Forelimb muscle (tissue), 1 donor: ENCODE measurements at places on chromosomes 1 and 21. TPM values are rescaled to one million over a fixed set of nuclear protein-coding genes. Genes with fewer than 3 reads are reported as not detected.

Gene IFNGR2
- polyA plus RNA-seq = 53.2 TPM

Gene KRTAP12-2
- not detected for polyA plus RNA-seq

Gene APOBEC4
- not detected for polyA plus RNA-seq

Gene SYTL1
- 0.49 TPM for polyA plus RNA-seq

Gene XCL2
- polyA plus RNA-seq = 0.27 TPM

Gene INSRR
- 0.70 TPM for polyA plus RNA-seq

DNA sequence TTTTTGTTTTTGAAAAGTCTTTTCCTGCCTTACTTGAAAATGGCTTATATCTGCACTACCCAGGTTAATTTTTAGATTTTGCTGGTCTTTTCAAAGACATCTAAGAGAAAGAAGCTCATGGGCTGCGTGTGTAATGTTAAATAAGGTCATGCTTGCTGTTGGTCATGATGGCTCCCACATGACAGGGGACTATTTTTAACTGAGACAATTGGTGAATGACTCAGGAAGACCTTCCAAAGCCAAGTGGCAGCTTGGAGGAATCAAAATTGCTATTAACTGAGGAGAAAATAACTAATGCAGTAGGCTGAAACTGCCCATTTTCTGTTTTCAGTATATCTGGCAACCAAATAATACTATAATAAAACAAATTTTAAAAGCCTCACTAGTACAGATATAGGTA, 117.1 kb upstream of the SPAG17 start:
- no peak for DNase-seq

GRCh38 chr1:110697606-110698005, 22.9 kb upstream of the KCNA3 start:
- no peak for DNase-seq

DNA sequence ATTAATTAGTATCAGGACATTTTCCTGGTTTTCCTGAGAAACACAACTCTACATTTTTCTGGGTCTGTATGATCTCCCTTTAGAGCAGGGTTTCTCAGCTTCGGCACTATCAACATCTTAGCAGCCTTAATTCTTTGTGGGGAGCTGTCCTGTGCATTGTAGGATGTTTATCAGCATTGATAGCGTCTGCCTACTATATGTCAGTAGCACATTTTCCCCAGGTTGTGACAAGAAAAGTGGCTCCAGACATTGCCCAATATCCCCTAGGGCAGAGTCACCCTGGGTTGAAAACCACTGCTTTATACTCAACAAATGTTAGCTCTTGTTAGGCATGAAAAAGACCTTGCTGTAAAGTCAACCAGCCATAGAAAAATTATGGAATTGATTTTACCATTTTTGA, 195.1 kb upstream of the FMN2 start:
- DNase-seq = no peak
